Hematopoietic multipotent progenitor cell treated with erythropoietin and hydrocortisone succinate and interleukin-3 and kit ligand, for 6 days (in vitro differentiated cells): ENCODE measurements at places on chromosomes 4 and X.

DNA sequence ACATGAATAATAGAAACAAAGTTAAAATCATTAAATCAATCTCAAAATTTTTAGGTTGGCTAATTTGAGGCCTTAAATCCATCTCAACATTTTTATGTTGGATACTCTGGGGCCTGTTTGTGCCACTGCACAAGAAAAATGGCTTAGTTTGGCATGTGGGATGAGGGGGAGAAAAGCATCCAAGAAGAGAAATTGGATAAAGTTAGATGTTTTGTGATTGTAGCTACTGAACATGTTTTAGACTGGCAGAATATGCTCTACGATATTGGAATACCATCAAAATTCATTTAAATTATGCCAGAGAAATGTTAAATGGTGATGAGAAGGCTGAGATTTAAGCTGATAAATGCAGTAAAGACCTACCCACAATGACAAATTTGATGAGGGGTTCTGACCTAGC lies 376.9 kb downstream of the CXXC4 start:
- no peak for DNase-seq

GRCh38 chr4:102103368-102103767 lies 241.9 kb downstream of the SLC39A8 start:
- DNase-seq = no peak

GRCh38 chrX:8784162-8784561 lies 17.0 kb downstream of the FAM9A start:
- DNase-seq = no peak

DNA sequence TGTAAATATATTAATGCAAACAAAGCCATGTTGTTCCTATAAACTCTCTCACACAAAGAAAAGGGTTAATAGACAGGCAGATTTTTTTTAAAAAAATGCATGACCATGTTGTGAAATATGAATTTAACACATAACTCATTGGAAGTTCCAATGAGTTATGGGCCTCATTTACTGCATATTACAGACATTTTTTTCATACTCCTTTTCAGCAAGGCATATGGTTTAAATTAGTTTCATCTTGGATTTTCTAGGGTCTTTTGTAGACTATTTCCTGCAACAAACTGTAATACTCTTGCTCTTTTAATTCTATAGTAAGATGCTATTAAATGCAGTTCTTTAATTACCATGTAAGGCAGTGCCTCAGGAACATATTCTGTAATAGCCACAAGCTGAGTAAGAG lies 323.1 kb downstream of the GBA3 start:
- no peak for DNase-seq

DNA sequence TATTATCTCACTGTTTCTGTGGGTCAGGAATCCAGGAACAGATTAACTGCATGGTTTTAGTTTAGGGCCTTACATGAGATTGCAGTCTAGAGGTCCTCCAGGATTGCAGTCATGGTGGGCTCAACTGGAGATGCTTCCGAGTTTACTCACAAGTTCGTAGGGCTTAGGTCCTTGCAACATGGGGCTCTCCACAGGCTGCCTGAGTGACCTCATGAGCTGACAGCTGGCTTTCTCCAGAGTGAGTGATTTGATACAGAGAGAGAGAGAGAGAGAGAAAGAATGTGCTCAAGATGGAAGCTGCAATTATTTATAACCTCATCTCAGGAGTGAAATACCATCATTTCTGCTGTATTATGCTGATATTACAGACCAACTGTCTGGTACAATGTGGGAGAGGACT lies 168.9 kb downstream of the GPAT3 start:
- DNase-seq = no peak

GRCh38 chr4:189765736-189766135 lies 174.9 kb upstream of the FRG1 start:
- DNase-seq = no peak

GRCh38 chrX:139120760-139121159 lies 409.2 kb upstream of the FGF13 start:
- no peak for DNase-seq

GRCh38 chr4:99061048-99061700 lies 27.4 kb downstream of the ADH5 start:
- no peak for DNase-seq

DNA sequence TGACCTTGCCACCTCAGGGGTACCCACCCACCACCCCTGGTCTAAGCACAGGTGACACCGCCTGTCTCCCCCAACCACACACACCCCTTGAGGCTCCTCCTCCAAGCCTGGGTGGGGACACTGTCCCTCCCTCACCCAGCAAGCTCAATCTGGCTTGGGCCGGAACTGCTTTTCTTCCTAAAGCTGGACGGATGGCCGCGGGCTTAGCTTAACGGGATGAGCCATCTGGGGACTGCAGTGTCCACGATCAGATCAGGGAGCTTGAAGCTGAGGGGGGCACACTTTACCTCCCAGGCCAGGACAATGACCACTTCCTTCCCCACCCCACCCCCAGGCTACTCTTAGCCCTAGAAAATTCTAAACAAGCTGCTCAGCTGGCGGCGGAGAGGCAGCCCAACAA lies 1.0 kb upstream of the SLC6A8 start:
- no peak for DNase-seq

GRCh38 chr4:102168580-102168979 lies 176.7 kb downstream of the SLC39A8 start:
- no peak for DNase-seq

- peak; percentile 70 for DNase-seq
These were observed 982 bp downstream of the PDLIM5 start for GRCh38 chr4:94452476-94453371.

DNA sequence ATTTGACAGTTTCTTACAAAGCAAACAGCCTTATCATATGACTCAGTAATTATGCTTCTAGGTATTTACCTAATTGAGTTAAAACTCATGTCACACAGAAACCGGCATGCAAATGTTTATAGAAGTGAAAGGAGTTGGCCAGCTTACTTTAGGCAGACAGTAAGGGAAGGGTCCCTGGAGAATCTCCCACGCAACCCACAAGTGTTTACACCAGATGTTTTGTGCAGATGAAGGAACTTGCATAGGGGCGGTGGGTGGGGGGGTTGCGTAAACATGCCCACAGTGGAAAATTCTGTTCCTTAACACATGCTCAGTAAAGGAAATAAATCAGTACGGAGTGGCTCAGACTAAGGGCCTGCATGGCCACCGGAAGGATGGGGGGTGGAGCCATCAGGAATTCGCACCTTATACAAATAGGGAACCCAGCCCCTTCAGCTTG lies 330.5 kb upstream of the AADAT start:
- no peak for DNase-seq

GRCh38 chr4:108201774-108202173 lies 33.0 kb upstream of the LEF1 start:
- DNase-seq = no peak

DNA sequence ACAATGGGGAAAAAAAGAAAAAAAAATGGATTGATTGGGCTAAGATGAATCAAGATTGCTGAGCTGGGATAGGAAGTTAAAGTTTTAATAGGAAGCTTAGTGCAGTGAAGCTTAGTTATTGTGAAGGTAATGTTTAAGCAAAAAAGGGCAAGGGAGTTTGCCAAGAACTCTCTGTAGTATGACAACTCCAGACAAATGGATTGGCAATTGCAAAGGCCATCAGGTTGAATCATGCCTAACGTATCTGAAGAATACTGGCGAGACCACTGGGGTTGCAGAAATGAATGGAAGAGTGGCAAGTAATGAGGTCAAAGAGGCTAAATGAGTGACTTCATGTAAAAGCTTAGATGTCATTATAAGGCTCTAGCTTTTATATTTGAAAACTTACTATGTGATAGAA lies 1654.0 kb downstream of the PCDH7 start:
- DNase-seq = no peak

GRCh38 chrX:34638116-34638515 lies 19.0 kb downstream of the TMEM47 start:
- DNase-seq = peak; percentile 46

- peak; percentile 1 for DNase-seq
These were observed 165.1 kb upstream of the POF1B start for GRCh38 chrX:85544609-85545008.

DNA sequence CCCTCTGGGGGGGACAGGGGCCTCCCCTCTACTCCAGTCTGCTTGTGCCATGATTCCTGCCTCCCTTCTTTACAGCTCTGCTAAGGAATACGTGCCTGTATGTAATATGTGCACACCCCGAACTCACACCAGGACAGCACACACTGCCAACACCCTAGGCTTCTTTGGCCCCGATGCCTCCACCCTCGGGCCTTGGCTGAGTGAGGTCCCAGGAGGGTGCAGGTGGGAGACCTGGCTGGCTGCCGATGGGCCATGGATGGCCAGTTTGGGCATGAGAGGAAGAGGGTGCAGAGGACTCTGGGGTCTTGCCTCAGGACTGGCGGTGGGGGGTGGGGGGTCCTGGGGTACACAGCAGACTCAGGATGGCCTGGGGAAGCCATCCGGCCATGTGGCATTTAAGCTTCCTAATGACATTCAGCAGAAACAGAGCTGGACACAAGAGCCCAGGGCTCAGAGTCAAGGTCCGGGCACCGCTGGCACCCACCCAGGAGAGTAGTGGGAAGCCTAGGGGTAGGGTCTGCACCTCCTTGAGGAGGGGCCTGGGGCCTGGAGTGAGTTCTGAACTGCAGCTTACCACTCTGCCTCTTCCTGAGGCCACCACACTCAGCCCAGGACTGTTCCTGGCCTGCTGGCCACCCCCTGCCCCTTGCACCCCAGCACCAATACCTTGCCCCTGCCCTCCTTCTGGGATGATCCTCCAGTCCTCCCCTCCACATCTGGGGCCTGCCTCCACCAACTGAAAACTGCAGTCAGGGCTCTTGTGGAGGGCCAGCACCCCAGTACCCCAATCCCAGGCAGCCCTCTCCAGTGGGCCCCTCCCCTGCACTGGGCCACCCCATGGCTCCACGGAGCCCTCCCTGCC lies 2.1 kb upstream of the PCGF3 start:
- no peak for DNase-seq

- DNase-seq = no peak
These were observed 137.8 kb downstream of the ANTXR2 start for GRCh38 chr4:79935274-79935673.

GRCh38 chr4:69877453-69877852 lies 17.5 kb upstream of the SULT1E1 start:
- DNase-seq = no peak

DNA sequence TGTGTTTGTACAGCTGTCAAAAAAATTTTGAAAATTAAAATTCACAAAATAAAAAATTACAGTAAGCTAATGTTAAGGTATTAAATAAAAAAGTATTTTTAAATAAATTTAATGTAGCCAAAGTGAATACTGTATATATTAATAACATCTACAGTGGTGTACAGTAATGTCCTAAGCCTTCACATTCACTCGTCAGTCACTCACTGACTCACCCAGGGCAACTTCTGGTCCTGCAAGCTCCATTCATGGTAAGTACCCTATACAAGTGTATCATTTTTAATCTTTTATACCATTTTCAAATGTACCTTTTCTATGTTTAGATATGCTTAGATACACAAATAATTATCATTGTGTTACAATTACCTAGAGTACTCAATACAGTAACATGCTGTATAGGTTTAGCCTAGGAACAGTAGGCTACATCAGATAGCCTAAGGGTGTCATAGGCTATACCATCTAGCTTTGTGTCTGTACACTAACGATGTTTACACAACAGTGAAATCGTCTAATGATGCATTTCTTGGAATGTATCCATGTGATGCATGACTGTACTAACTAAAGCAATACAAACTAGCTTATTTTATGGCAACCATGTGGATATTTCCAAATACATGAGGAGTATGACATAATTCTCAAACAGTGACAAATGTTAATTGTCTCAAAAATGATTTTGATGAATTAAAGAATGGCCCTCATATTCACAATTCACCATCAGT lies 13.7 kb downstream of the DDX60 start:
- no peak for DNase-seq

GRCh38 chr4:10200869-10201268 lies 84.3 kb upstream of the WDR1 start:
- peak; percentile 92 for DNase-seq

DNA sequence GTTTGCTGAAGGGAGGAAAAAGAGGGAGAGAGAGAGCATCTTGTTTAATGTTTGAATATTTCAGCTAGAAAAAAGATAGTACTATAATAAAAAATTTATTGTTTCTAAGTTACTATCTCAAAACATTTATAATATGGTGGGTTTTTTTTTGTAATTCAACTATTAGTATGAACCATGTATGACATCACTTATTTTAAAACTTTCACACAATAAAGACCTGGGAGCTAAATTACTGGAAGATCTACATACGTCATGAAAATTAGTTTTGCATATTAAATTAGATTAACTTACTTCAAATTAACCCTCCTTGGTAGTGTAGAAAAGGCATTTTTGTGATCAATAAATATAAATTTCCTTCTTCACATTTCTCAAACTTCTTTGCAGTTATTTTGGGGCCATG lies 432.0 kb upstream of the SLIT2 start:
- DNase-seq = no peak

DNA sequence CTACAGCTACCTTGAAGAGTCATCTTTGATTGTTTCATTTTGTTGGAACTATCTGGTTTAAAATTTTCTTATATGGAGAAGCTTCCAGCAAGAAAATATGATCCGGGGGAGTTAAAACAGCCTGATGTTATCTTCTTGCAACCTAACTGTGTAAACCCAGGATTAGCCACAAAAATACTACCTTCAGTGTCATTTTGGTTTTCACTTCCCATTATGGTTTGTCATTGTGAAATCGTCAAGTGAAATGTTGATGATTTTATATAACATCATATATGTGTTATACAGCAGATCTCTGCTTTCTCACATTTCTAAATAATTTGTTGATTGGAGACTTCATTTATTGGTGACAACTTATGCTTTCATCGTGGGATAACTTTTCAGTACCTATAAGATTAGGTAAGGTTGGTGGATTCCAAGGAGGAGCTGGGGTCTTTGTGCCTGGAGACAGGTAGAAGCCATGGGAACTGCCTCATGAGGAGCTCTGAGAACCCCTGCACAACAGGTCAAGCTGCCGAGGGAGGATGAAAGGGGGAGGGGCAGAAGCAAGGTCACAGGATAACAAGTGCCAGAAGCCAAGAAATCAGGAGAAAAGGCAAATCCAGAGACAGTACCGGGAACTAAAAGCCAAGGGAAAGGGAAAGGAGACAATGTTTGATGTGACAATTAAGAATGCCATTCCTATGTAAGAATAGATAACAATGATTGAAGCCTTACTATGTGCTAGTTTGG lies 7.2 kb downstream of the ARHGAP24 start:
- DNase-seq = no peak
